Keratinocyte (primary cell): ENCODE measurements at places on chromosomes 11 and 22.

- DNase-seq: no peak
Observed at GRCh38 chr22:37515901-37516300, 3.3 kb downstream of the CARD10 start.

GRCh38 chr22:20981787-20982562, at the start of gene LZTR1:
Gene LZTR1 (plus strand): TSS chr22:20982297. CDS start chr22:20982372, 75 bp downstream.
- no peak for DNase-seq

DNA sequence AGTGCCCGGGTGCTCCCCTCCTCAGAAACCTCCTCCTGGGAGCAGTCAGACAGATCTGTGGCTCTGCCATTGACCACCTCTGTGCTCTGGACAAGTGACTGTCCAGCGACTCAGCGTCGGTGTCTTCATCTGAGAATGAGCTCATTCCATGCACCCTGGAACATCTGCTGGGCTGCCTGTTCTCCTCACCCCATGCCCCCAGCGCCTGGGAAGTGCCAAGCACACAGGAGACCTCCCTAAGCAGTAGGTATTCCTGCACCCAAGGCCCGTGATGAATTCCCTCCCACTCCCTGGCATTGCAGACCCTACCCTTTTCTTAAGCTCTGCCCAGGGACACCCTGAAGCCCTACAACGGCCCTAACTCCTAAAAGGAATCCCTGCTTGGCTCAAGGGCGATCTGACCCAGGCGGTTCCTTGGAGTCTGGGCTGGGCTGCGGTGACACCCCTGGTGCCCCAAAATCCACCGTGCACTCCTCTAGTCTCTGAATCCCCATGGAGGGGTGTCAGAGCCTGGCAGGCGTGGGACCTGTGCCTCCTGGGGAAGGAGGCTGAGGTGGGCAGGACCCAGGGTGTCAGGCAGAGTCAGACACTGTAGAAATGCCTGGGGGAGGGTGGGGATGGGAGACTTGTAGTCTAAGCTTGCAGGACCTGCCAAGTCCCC, 92.0 kb downstream of the CEP164 start:
- DNase-seq: no peak

GRCh38 chr11:126782810-126783209, 217.8 kb downstream of the KIRREL3 start:
- no peak for DNase-seq

DNA sequence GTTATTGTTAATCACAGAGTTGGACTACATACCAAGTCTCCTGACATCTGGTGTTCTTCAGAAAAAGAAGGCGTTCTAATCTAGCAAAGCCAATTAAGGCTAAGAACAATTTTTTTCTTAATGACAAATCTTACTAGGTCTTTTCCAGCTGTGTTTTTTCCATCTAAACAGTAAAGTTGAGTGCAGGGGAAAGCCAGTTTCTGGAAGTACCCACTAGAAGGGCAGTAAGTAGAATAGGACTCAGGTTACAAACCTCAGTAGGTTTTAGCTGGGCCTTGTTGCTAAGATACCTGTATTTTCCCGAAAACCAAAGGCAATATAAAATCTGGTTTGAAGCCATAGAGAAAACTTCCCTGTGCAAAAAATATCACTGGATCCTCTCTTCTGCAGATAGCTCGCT, 351.9 kb downstream of the ETS1 start:
- no peak for DNase-seq

DNA sequence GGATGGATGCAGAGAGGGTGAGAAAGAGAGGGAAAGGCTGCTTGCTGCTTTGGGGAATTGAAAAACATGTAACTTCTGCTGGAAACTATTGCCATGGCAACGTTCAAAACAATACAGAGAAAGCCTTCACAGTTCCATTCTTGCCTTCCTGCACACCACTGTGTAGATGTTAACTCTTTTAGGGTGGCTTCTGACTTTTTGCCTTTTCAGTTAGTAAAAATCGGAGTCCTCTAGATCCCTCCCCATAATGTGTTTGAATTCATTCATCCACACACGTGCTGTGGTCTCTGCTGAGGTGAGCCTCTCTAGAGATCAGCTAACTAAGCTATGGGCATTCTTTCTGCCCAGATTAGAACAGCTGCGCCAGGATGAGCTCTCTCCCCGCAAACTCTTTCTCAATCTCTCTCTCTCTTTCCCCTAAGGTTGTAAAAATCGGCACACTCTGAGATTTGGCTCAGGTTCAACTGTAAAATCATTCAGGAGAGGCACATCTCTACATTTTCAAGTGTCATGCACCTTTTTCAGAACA, 1178.3 kb downstream of the LRRC4C start:
- DNase-seq: no peak

DNA sequence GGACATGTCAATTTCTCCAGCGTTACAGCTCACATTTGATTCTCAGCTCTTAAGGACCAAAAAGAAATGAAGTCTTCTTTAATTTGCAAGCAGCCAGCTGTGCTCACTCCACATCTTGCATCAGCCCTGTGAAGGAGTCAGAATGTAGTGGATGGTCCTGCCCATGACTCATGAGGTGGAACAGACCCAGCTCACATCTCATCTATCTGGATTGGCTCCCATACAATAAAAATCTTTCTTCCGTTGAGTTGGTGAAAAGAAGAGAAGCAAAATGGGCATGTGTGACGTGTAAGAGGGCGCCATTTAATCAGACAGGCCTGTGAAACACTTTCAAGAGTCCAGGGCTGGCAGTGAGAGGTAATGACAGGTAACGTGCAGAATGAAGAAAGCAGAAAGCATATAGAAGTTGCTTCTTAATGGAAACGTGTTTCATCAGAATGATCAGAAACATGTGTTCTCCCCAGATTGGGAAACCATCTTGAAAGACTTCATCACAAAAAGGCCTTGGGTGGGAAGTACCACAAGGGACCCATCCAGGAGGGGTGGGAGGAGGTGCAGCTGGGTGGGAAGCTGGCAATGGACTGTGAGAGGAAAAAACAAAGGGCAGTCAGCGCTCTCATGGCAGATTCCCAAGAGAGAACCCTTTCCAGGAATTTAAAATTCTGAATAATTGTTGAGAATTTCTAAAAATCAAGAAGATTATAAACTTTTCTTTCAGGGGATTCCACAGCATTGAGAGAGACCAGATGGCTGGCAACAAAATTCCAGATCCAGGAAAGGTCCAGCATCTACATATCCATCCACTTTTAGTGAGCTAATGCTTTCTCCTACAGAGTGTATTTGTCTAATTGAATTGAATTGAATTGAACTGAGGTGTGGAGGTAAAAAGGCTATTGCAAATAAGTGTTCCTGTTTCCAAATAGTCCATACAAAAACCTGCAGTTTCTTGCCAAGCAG, 57.0 kb downstream of the ETS1 start:
- no peak for DNase-seq

GRCh38 chr11:67277231-67277961, 11.1 kb downstream of the GRK2 start:
- DNase-seq: no peak

- DNase-seq: no peak
Observed at GRCh38 chr11:60016881-60017280, at the start of gene OOSP4B. Gene OOSP4B (plus strand): TSS chr11:60017181.

DNA sequence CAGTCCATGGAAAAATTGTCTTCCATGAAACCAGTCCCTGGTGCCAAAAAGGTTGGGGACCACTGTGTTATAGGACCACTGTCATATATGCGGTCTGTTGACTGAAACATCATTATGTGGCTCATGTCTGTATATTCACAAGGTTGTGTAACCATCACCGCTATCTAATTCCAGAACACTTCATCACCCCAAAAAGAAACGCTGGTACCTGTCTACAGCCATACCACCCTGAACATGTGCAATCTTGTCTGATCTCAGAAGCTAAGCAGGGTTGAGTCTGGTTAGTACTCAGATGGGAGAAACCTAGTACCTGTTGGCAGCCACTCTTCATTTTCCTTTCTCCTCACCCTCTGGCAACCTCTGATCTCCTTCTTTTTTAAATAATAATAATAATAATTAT, 12.9 kb upstream of the PIK3IP1 start:
- DNase-seq: no peak

- no peak for DNase-seq
Observed at GRCh38 chr22:41197038-41197972, 7.8 kb upstream of the L3MBTL2 start.

- no peak for DNase-seq
Observed at GRCh38 chr11:2588809-2589537, 110.8 kb downstream of the KCNQ1OT1 start.

- DNase-seq: peak; percentile 11
Observed at GRCh38 chr11:123580557-123581275, 73.7 kb downstream of the SCN3B start.

DNA sequence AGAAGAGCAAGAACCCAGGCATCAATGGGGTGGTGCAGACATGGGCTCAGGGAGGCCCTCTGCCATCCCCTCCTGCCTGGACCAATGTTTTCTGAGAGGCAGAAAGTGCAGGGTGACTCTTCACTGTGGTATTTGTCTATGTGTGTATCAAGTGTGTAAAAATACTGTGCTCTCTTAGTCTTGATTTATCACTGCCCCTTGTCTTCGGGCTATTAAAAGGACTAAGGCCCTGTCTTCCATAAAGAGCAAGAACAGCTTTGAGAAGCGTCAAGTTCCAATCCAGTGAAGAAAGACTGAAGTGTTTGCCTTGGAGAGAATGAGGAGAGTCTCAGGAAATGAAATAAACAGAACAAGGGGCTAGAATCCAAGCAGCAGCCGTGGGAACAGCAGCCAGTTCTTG, 14.4 kb downstream of the PRSS23 start:
- DNase-seq: no peak

DNA sequence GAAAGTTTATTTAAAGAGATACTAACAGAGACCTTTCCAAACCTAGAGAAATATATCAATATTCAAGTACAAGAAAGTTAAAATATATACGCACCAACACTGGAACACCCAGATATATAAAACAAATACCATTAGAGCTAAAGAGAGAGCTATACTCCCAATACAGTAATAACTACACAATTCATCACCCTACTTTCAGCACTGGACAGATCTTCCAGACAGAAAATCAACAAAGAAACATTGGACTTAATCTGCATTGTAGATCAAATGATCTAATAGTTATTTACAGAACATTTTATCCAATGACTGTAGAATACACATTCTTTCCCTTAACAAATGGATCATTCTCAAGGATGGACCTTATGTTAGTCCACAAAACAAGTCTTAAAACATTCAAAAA, 311.9 kb downstream of the METTL15 start:
- no peak for DNase-seq

- DNase-seq: no peak
Observed at GRCh38 chr11:104531075-104531474, 367.1 kb upstream of the PDGFD start.

DNA sequence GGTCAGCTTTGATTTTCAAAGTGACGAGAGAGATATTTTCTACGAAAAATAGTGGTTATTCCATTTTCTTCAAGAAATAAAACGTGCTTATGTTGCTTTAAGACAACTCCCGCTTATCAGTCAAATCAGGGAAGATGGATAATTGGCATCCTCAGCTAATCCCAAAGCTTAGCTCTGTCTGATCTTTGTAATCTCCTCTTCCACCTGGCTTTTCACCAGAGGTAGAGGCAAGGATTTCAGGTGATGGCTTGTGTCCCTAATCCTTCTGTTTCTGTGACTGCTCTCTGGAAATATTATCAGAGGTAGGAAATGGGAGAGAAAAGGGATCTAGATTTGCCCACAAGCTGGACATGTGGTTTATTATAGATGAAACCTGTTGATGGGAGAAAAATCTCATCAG, 78.9 kb downstream of the DBX1 start:
- DNase-seq: no peak

DNA sequence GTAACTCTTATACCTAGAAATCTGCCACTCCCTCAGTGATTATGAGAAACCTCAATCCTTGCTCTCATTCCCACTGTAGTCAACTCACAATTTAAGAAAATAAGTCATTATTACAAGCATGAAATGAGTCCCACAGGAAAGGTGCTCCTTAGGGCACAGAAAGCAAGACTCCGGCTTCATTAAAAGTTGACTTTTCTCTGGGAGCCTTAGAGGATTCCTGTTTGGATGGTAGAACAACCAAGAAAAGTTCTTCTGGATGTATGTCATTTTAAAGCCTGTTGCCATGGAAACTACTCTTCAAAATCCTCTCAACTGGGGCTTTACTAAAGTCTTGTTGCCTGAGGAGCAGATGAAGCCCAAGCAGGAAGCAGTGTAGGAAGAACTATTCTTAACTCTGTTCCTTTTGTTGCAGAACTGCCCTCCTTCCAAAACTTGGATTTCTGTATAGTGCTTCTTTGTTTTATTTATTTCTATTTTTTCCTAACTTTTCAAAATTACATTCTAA, at the start of gene OR8B8:
TSS of gene OR8B8 (minus strand) at position 51 of the 505 bp plus-strand sequence. CDS start 4,611 bp downstream, outside the sequence.
- DNase-seq: no peak

- no peak for DNase-seq
Observed at GRCh38 chr11:94939346-94939745, 34.0 kb downstream of the CWC15 start.

DNA sequence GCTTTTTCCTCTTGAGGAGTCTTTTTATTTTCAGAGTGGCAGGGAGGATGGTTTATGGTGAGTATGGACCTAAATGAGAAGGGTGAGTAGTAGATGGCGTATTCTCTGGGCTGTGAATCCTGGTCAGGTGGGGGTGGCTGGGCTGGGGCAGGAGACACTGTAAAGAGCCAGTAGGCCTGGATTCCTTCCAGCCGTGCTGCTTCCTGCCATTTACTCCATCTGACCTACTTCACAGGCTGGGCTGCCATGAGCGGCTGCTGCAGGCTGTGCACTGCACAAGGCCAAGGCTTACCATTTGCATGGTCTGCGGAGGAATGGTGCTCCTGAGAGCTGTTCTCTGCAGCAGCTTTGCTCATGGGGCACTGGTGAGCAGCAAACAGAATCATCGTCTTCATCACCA, 297.6 kb downstream of the KIRREL3 start:
- DNase-seq: no peak

DNA sequence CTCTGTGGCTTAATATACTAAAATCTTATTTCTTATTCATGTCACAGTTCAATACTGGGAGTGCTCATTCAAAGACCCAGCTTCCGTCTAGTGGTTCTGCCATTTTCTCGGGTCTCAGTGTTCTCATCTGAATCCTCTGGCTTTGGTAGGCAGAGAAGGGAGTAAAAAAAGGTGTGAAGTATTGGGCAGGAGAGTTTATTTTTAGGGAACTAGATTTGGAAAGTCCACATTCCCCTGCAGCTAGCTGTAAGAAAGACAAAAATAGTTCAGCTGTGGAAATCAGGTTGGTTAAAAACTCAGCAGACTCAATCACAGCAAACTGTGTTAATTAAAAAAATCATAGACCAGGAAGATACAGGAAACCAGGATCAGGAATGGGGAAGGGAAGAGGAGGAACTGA, 4.1 kb upstream of the LYVE1 start:
- DNase-seq: no peak

- DNase-seq: peak; percentile 15
Observed at GRCh38 chr22:40281717-40282116, 64.6 kb upstream of the ADSL start.

DNA sequence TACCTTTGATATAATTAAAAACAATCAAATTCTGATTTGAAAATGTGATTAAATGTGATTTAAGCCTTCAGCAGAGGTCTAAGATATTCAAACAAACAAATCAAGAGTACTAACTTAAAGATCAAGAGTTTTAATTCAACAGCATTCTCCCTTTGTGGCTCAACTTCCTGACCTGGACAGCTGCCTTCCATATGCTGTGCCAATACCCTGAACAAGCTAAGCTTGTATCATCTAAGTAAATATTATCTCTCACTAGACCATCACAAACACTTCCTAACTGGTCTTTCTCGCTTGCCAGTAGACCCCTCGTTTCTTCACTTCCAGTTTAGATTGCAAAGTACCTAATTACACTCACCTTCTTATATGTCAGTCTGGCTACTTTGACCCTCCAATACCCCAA, 35.9 kb upstream of the P4HA3 start:
- DNase-seq: no peak

- DNase-seq: no peak
Observed at GRCh38 chr11:94671553-94672366, 96.4 kb upstream of the AMOTL1 start.

GRCh38 chr22:37259540-37260029, 15.5 kb upstream of the RAC2 start:
- DNase-seq: no peak

- DNase-seq: no peak
Observed at GRCh38 chr11:128311742-128312719, 275.3 kb downstream of the ETS1 start.
